ENCODE measurements at places on chromosomes 7 and 10.

GRCh38 chr7:3575753-3576531, 274.9 kb downstream of the SDK1 start:
- DNase-seq: peak; percentile 56

- DNase-seq: no peak
Measured at GRCh38 chr7:117639966-117640365, 160.1 kb downstream of the CFTR start.

DNA sequence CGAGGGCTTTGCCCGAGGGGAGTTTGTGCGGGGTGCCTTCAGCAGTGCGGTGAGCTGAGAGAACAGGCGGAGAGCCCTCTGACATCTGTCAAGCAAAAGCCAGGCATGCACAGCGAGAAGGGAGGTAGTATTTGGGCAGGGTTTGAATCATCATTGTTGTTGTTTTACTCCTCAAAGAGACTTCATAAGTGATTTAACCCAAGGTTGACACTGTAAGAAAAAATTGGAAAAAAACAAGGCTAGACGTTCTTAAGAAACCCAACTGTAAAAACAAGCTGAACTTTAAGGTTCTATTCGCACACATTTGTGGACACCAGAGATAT, 1.3 kb downstream of the ADAM22 start:
- DNase-seq: no peak

DNA sequence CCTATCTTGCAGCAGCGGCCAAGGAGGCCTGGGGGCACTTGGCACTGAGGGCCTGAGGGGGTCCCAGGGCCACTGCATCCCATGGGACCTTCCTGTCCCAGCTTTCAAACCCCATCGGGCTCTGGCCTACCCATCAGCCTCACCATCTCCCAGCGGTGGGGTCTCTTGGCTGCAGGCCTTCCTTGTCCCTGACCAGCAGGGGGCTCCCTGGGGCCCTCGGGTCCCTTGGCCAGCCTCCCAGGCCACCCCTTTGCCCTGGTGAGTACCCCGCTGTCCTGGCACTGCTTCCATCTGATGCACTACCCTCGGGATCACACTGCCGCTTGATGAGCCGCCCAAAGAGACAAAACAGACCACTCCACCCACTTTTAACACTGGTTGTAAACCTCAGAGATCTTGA, 43.5 kb downstream of the YKT6 start:
- DNase-seq: no peak

DNA sequence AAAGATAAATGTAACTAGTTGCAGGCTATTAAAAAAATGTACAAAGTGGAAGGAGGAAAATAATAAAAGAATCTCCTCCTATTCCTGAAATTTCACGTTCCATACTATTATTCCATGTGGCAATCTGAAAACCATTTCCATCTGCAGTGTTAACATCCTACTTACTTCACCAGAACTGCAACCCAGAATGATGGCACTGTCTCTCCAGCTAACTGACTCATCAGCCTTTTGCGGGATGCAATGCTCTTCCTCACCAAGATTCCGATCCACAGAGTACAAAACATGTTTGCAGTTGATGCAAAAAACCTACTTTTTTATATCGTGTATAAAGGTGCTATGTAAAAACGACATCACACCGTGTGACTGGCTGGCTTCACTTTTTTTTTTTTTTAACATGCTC, 50.8 kb downstream of the ESYT2 start:
- no peak for DNase-seq

GRCh38 chr10:77071001-77071511, 566.6 kb downstream of the KCNMA1 start:
- no peak for DNase-seq

GRCh38 chr7:71290452-71290851, 158.5 kb downstream of the GALNT17 start:
- DNase-seq: no peak
